ENCODE measurements at places on chromosomes 4 and X. TPM values are rescaled to one million over a fixed set of nuclear protein-coding genes. Genes with fewer than 3 reads are reported as not detected.

The TRIM61 gene
- not detected for total RNA-seq

GRCh38 chr4:92305148-92305877 lies 1.5 kb downstream of the GRID2 start:
- peak; percentile 59 for DNase-seq

DNA sequence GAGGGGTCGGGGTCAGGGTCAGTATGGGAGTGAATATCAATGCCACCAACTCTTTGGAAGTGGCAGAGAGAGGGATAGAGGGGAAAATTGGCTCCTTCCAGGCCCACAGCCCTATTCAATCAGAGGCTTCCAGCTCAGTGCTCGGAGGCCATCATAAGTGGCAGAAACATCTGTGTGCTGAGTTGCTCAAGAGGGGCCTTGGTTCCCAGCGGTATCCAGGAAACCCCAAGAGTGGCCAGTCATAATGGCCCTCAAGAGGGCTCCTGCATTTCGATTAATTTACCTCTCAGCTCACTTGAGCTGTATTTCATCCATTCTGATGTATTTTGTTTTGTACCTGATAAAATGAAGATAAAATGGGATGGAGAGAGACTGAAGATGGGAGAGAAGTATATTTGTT lies 154.3 kb upstream of the EOLA2 start:
- no peak for DNase-seq

- no peak for DNase-seq
Observed at GRCh38 chr4:38987491-38987890, 44.7 kb downstream of the TMEM156 start.

DNA sequence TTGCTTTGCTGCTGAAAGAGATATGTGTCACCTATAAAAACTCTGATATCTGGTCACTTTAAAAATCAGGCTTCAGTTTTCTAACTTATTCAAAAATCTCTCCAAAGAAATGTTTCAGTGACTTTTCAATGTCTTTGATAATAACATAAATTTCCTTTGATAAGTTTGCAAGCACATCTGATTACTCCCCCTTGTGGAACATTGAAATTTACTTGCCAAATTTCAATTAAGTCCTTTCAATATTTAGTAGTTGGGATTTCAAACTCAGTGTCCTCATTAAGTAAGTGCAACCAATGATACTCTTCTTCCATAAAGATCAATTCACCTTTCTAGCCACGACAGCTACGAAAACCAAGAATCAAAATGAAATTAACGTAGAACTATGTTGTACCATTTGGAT lies 151.3 kb upstream of the FAM47C start:
- DNase-seq: no peak
